ENCODE measurements at places on chromosomes 4 and X.

GRCh38 chr4:105196523-105197145 lies 50.0 kb downstream of the TET2 start:
- DNase-seq: no peak

DNA sequence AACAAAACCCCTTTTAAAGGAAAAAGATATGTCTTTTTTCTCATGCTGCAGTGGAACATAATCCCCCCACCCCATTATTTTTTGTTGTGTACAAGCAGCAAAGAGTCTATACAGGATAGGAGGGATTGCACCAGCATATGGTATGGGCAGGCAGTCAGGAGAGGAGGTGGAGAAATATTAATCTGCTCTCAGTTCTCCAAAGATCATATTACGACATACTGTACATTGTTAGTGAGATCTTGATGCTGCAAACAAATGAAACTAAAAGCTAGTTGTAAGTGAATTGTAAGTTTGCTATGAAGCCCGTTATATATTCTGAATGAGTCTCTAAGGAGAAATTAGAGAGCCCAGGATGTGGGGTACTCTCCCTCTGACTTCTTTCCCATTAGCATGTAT lies 75.3 kb downstream of the RAPGEF2 start:
- DNase-seq: no peak

DNA sequence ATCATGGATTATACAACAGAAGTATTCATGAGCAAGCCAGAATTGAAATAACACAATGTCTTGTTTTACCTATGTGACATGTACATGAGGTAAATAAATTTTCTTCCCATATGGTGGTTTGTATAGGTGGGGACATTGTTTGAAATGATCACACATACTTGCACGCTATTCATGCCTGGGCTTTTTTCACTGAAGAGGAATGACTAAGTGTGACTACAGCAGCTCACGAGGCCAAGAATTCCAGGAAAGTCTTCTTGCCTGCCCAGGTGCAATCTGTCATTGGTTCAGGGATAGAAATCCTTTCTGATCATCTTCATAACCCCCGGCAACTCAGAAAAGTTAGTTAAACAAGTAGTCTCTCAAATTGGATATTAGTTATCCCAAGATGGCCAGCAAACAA lies 36.3 kb upstream of the AREG start:
- DNase-seq: no peak

DNA sequence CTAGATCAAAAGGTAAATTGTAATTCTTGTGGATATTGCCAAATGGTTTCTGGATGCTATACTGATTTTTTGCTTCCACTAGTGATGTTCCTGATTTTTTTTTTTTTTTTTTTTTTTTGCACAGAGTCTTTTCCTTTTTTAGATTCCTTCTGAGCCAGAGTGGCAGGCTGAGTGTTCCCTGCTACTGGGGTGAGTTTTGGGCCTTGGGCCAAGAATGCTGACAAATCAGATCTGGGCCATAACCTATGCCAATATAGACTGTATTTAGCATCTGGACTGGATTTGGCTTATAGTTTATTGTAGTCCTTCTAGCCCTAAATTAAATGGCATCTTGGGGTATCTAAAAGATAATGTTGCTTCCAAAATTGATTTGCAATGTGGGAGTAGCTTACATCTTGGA lies 52.8 kb downstream of the REPS2 start:
- DNase-seq: no peak

DNA sequence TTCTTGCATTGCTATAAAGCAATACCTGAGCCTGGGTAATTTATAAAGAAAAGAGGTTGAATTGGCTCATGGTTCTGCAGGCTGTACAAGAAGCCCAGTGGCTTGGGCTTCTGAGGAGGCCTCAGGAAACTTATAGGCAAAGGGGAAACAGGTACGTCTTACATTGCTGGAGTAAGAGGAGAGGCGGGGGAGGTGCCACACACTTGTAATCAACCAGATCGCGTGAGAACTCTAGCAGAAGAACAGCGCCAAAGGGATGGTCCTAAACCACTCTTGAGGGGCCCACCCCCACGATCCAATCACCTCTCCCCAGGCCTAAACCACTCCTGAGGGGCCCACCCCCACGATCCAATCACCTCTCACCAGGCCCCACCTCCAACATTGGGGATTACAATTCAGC lies 50.6 kb upstream of the SHOX start:
- DNase-seq: no peak

- DNase-seq: no peak
Measured at GRCh38 chr4:125225806-125226205, 88.9 kb upstream of the FAT4 start.

- DNase-seq: no peak
Measured at GRCh38 chrX:110755061-110755460, 40.6 kb downstream of the CHRDL1 start.

DNA sequence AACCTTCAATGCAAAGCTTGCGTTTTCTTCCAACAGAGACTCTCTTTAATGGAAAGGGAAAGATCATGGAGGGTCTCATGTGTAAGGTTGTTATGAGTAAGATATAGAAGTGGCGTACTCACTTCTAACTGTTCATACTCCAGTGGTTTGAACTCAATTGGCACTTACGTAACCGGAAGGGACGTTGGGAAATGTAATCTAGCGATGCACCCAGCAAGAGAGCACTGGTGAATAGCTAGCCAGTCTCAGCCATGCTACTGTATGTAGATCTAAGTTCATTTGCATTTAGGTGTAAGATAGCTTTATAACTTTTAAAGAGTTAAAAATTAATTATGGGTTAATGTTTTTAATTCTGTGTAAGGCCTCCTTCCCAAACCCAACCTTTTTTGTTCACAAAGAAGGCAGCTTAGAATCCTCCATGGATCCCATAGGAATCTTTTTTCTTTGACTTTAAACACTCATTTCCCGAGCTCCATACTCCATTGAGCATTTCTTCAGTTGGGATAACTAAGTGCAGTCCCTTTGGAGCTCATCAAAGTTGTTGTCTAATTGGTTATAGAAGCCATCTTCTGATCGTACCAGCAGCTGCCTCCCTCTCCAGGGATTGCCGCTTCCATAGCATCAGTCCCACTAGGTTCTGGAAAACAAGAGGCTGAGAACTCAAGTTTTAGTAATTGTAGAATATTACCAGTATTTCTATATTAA lies 191.1 kb downstream of the RAPGEF2 start:
- no peak for DNase-seq

DNA sequence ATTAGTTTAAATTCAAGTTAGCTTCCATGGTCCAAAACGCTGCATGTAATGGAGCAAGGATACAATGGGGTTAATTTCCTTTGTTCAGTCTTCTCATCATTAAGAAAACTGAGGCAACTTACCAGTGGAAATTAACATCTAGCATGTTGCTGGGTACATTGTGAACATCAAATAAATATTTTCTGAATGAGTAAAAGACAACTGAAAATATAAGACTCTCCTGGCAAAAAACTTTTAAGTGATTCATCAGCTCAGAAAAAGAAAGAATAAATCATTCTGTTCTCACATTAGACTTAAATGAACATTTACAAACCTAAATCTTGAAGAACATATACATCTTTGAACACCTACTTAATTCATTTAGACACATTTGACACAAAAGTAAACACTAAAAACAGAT lies 138.4 kb upstream of the ETNPPL start:
- no peak for DNase-seq

GRCh38 chrX:10167573-10167972 lies 10.8 kb downstream of the CLCN4 start:
- DNase-seq: no peak

DNA sequence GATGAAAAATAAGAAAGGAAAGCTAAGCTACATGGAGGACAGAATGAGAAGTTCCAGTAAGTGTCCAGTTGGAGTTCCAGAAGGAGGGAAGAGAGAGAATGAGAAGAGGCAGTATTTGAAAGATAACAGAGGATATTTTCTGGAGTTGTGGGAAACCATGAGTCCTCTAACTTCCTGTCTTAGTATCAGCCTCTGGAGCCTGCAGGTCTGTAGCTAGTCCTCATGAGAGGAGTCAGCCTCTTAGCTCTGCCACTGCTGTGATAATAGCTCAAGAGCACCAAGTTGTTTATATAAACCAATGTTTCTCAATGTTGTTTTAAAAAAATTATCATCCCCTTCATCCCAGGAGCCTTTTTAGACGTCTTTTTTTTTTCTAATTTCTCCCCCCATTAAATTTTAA lies 2.4 kb upstream of the PLAC1 start:
- no peak for DNase-seq

GRCh38 chr4:123133397-123134050 lies 211.1 kb upstream of the NUDT6 start:
- no peak for DNase-seq

DNA sequence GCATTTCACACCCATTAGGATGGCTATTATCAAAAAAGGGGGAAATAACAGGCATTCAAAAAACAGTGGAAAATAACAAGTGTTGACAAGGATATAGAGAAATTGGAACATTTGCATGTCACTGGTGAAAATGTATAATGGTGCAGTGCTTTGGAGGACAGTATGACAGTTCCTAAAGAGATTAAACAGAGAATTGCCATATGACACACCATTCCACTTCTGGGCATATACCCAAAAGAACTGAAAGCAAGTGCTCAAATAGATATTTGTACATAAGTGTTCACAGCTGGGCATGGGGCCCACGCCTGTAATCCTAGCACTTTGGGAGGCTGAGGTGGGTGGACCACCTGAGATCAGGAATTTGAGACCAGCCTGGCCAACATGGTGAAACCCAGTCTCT lies 348.1 kb downstream of the NR3C2 start:
- no peak for DNase-seq

GRCh38 chr4:80568891-80569290 lies 233.4 kb downstream of the CFAP299 start:
- no peak for DNase-seq

- peak; percentile 36 for DNase-seq
Measured at GRCh38 chr4:90419124-90419711, 292.0 kb downstream of the CCSER1 start.

GRCh38 chrX:39910651-39911050 lies 187.1 kb downstream of the BCOR start:
- DNase-seq: no peak

- DNase-seq: no peak
Measured at GRCh38 chr4:101183221-101183620, 164.1 kb downstream of the PPP3CA start.

DNA sequence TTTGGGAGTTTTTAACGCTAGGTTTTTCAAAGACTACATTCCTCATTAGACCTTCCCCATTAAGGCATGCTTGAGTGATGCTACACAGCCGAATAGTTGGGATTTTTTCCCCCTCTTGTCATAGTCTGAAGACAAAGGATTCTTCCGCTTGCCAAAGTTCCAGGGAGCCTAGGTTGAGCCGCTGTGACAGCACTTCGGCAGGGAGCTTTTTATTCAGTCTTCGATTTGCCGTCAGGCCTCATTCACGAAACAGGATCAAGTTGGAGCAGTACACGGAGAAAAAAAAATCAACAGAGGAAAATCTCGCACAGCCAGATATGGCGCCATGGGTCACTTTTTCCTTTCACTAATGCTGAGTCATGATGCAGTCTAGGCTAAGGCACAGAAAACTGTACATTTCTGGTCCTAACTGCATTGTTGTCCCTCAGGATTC lies 24.3 kb downstream of the SHROOM3 start:
- DNase-seq: no peak

DNA sequence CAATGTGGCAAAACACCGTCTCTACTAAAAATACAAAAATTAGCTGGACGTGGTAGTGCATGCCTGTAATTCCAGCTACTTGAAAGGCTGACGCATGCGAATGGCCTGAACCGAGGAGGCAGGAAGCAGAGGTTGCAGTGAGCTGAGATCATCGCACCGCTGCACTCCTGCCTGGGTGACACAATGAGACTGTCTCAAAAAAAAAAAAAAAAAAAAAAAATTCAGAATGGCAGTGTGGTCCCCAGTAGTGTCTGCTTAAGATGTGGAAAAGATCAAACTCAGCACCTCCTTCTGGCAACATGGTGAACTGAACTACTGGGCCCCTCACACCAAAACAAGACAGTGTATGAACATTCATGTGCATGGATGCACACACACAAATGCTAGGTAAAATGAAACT lies 32.2 kb downstream of the SMS start:
- DNase-seq: no peak

- DNase-seq: no peak
Measured at GRCh38 chrX:68121371-68121770, 311.9 kb downstream of the OPHN1 start.

DNA sequence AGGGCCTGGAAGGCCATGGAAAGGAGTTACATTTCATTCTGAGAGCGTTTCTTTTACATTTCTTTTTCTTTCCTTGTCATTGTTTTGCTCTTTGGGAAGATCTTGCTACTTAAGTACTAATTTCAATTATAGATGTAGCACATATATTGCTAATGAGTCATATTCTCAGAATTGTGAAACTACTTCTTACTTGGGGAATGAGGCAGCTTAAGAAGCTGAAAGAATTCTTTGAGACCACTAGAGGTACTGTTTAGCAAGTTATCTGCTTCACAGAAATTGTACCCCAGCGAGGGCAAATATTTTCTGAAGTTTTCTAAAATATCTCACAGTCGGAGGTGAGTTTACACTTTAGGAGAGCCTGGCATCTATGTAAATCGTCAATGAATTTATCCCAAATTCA lies 100.6 kb downstream of the AFF2 start:
- DNase-seq: no peak

- no peak for DNase-seq
Measured at GRCh38 chrX:74515356-74515755, 94.1 kb downstream of the SLC16A2 start.

- DNase-seq: no peak
Measured at GRCh38 chrX:68908071-68908470, 79.2 kb downstream of the EFNB1 start.

- no peak for DNase-seq
Measured at GRCh38 chr4:177190995-177191580, 118.6 kb upstream of the NEIL3 start.

DNA sequence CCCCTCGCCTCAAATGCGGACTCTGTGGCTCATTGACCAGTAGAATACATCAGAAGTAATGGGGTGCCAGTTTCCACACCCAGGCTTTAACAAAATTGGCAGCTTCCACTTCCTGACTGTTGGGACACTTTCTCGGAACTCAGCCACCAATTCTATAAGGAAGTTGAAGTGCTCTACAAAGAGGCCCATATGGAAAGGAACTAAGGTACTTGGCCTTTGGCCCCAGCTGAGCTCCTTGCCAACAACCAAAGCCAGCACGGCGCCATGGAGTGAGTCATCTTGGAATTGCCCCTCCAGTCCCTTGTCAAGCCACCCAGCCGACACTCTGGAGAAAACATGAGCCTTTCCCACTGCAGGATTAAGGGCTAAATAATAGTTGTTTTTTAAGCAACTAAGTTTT lies 262.2 kb upstream of the INTU start:
- DNase-seq: no peak
